Activated CD8-positive, alpha-beta memory T cell treated with anti-CD3 and anti-CD28 coated beads for 1 hour (primary cell): ENCODE measurements at places on chromosomes 1 and 21.

DNA sequence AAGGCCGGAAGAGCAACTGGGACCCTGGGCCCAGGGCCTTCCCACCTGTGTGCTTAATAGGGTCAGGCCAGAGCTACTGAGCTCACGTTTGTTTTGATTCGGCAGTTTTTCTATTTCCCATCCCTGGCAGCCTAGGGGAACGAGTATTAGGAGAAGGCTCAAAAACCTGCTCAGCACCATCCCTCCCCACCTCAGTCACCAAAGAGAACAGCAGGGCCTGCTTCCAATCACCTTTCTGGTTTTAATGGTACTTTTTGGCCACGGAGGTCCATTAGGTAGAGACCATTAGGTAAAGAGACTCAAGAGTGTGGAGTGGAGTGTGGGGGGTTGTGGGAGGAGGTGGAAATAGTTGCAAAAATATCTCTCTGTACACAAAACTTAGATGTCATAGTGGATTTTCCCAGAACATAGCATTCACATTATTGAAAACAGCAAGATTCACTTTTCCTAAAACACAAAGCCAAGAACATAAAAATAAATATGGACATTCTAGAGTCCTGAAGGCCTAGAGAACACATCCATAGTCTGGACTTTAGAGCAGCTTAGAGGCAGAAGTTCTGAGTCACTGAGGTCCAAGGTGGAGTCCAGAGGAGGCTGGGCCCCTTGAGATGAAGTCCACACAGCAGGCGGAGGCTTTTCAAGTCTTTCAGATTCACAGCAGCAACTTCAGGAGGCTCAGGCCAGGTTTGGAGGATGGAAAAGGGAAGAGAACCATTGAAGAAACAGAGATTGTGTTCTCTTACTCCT, 19.5 kb downstream of the NUAK2 start:
- no peak for DNase-seq

DNA sequence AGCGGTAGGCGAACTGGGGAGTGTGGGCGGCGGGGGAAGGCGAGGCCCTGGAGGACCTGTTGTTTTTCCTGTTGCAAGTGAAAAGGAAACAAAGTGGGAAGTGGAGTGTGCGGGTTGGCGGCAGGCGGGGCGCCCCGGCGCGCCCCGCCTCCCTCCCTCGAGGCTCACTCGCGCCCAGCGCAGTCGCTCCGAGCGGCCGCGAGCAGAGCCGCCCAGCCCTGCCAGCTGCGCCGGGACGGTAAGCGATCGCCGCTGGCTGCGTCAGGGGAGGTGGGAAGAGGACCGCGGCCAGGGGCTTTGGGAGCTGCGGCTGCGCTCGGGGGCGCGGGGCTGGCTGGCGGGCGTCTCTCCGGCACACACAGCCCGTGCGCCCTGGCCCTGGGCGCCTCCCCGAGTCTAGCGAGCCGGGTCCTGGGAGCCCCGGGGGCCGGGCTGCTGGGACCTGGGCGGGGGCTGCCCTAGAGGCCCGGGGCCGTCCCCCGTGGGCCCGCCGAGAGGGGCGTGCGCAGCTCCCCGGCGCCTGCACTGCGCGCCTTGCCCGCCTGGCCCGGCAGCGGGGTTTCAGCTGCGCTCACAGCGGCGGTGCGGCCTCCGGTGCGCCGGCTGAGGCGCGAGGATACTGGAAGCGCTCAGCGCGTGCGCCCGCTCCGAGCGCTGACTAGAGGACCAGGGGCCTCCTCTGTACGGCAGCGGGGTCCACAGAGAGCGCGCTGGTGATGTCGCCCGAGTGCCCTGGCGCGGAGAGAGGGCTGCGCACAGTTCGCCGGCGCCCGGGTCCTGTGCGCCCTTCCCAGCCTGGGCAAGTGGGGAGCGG, at the start of gene PIK3CD:
Gene PIK3CD (plus strand): TSS at position 167 of the 814 bp plus-strand sequence. CDS start 58,725 bp downstream, outside the sequence.
- no peak for DNase-seq

DNA sequence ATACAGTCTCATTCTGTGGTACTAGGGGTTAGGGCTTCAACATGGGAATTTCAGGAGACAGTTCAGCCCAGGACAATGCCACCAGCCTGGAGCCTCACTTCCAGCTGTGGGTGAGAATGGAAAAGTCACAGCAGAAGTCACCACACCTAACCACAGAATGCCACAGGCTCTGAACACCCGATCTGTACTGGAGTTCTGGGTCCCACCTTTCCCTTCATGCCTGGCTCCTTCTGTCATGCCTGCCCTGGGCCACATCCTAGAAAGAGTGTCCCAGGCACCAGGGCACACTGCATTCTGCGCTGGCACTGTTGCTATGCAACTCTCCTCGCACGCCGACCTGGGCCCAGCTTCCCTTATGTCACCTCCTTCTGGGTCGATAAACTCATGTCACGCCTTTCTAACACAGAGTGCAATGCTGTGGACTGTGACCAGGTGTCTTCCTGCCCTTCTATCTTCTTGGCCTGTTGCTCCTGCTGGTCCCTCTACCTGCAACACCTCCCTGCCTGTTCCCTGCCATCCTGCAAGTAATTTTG, 21.2 kb downstream of the RCSD1 start:
- DNase-seq = no peak

DNA sequence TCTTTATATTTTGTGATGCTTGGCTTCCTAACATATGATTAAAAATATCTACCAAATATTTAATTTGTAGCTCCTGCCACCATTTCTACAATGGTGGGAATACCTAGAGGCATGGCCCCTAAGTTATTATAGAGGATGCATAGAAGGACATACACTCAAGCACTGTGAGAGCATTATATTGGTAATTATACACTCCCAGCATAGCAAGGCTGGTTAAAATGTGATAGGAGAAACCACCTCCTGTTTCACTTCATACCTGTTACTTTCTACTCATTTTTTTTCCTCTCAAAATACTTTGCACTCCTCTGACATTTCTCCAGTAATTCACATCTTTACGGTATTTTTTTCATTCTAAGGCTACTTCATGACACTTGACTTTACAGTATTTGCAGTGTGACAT, 92.9 kb downstream of the HS2ST1 start:
- DNase-seq = no peak

GRCh38 chr1:33080885-33081553, at the start of gene AZIN2:
TSS of gene AZIN2 (plus strand) at chr1:33081153. CDS start at chr1:33082250, 1,097 bp downstream.
- peak; percentile 97 for DNase-seq

DNA sequence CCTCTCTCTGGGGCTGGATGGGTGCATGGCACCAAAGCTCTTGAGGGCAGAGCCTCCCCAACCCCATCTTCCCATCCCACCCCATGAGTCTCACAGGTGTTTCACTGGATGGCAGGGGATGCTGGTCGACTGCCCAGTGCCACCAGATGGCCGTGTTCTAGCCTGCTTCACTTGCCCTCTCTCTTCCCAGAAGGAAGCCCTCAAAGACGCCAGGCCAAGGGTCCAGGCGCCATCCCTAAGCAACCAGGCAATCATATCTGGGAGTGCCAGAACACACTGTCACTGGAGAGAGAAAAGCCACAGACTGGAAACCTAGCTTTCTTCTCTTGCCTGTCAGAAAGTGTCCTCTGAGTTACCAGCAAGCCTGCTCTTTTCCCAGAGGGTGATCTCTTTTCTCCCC, 26.7 kb downstream of the PIGM start:
- no peak for DNase-seq

GRCh38 chr1:18945401-18945849, 11.1 kb downstream of the IFFO2 start:
- no peak for DNase-seq

DNA sequence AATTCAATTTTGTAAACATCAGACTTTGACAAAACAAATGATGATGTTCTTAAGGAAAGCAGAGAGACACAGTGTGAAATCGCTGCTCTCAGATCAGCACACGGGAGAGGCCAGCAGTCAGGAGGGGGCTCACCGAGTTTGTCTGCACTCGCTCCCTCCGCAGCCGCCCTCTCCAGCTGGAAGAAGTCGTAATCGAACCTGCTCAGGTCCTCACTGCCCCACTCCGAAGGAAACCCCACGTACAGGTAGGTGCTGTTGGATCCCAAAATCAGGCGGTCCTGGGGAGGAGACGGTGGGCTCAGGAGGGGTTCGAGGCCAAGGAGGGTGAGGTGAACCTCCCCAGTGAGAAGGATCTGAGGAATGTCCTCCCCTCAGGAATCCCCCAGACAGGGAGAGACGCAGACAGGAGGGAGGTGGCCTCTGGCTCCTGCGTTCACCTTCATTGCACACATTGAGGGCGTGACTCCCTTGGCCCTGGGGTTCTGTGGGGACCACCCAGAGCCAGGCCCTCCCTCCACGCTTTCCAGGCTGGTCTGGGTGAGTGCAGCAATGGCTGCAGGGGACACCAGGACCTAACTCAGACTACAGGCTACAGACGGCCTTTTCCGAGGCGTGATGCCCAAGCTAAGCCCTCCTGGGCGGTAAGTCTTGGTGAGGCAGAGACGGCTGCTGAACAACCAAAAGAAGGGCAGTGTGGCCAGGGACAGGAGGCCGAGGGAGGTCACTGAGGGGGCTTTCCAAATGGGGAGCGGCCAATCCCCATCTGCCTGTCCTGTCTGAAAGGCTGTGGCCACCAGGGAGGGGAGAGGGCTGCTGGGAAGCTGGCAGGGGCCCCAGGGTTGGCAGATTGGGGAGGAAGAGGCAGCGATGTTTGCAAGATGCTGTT, 65.5 kb downstream of the SCCPDH start:
- DNase-seq = no peak
